Chondrocyte (in vitro differentiated cells): ENCODE measurements at places on chromosomes 5 and 9.

DNA sequence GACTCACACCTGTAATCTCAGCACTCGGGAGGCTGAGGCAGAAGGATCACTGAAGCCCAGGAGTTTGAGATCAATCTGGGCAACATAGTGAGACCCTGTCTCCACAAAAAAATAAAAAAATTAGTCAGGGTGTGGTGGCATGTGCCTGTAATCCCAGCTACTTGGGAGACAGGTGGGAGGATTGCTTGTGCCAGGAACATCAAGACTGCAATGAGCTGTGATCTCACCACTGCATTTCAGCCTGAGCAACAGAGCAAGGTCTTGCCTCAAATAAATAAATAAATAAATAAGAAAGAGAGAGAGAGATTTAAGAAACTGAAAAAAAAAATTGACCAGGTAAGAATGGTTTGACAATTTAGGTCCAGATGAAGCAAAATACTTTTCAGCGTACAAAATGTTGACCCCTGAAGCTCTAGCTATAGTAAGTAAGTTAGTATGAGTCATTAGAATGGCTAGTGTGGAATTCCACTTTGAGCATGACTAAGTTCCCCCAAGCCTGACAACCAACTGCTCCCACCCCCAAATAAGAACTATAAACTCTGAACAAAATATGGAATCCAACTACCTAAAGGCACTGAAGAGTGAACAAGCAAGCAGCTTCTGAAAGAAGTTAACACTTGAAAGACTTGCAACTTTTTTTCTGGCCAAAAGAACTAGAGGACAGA, 217.8 kb upstream of the TLE4 start:
- no peak for DNase-seq

DNA sequence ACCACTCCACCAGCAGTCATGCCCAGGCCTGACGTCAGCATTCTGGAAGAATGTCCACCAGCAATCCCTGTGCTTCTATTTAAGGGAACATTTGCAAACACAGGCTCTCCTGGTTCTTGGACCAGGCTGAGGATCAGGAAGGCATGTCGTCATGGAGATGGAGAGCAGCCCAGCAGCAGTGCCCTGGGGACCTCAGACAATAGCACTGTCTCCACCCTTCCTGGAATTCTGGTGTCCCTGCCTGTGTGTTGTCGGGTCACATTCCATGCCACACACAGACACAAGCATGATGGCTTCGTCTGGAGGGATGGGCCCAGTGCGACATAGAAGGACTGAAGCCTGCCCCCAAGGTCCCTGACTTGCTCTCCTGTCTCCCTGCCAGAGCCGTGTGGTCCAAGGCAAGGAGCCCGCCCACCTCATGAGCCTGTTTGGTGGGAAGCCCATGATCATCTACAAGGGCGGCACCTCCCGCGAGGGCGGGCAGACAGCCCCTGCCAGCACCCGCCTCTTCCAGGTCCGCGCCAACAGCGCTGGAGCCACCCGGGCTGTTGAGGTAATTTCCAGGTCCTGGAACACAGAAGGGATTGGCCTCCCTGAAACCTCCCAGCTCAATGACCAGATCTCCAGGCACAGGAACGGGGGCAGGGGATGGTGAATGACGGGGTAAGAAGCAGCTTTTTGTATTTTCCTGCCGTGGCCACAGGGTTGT, 43.8 kb downstream of the STOM start:
- no peak for DNase-seq

GRCh38 chr5:101047181-101047580, 144.1 kb upstream of the ST8SIA4 start:
- no peak for DNase-seq

DNA sequence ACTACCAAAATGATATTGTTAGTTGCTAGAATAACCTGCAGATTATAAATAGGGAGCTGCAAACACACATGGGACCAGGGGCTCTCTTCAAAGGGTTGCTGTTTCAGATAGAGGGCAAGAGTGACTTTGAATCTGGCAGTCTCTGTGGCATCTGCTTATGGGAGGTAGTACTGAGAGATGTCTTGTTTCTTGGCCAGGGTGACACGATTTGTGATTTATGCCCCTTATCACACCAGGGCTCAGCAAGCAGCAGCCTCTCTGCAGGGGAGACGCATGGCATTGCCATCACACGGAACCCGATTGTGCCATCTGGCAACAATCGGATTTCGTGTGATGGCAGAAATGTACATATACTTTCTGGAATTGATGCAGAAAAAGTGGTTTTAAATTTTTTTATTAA, 615.6 kb downstream of the ZNF608 start:
- no peak for DNase-seq

- no peak for DNase-seq
These were observed 17.5 kb downstream of the DBH start for GRCh38 chr9:133653638-133654037.

- DNase-seq = no peak
These were observed 24.3 kb upstream of the KCNV2 start for GRCh38 chr9:2693056-2693455.

GRCh38 chr9:21883642-21884041, 81.2 kb downstream of the MTAP start:
- DNase-seq = no peak

DNA sequence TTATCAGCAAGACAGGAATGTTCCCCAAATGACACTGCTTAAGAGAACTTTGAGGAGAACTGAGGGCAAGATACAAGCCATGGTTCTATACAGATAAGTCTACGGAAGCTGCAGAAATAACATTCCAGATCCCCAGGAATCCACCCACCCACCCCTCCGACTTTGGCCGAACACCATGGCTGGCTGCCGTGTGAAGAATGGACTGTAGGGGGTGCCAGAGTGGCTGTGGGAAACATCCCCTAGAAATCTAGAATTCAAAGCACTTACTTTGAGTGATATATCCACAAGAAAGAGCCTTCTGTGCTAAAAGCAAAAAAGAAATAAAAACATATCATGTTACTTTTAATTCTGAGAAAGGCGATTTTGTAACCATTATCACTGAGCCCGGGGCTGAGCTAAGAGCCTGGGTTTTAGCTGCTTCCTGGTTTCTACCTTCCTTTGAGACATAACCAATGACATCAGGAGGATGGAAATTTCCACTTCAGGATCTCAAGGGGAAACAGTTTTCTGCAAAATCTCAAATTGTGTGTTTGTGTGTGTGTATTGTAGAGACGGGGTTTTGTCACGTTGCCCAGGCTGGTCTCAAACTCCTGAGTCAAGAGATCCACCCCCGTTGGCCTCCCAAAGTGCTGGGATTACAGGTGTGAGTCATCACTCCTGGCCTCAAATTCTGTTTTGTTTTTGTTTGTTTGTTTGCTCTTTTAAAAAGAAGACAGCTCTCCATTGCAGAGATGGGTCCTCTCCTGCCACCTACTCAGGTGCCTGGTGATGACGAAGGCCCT, 36.4 kb downstream of the GGTA1 start:
- no peak for DNase-seq

DNA sequence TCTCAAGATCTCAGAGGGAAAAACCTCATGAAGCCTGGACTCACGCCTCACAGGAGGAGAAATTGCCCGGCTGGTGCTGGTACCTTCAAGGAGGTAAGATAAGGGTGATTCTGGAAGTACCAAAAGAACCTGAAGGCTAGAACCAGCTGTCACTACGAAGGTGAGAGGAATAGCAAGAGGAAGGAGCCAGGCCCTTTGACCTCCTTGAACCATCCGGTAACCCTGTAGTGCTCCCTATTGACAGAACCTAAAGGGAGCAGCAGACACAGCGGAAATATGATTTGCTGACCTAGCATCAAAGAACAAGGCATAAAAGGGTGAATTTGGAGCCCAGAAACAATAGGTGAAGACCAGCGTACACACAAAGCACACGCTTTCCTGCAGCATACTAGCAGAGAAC, 92.2 kb downstream of the DOCK8 start:
- no peak for DNase-seq

DNA sequence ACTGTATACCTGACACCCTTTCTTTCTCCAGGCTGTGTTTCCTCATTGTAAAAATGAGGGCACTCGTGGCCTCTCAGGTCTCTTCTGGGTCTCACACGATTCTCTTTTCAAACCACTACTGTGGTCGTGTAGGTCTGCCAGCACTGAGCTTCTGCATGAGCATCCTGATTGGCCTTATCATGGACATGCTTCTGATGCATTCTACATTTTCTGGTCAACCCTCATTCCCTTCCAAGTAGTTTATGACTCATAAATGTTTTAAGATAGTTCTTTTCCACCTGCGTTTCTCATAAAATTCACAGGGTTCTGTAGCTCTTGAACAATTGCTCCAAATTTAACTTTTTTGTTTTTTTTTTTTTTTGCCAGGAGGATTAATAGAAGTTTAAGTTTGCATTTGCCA, 294.8 kb downstream of the KCTD16 start:
- no peak for DNase-seq

DNA sequence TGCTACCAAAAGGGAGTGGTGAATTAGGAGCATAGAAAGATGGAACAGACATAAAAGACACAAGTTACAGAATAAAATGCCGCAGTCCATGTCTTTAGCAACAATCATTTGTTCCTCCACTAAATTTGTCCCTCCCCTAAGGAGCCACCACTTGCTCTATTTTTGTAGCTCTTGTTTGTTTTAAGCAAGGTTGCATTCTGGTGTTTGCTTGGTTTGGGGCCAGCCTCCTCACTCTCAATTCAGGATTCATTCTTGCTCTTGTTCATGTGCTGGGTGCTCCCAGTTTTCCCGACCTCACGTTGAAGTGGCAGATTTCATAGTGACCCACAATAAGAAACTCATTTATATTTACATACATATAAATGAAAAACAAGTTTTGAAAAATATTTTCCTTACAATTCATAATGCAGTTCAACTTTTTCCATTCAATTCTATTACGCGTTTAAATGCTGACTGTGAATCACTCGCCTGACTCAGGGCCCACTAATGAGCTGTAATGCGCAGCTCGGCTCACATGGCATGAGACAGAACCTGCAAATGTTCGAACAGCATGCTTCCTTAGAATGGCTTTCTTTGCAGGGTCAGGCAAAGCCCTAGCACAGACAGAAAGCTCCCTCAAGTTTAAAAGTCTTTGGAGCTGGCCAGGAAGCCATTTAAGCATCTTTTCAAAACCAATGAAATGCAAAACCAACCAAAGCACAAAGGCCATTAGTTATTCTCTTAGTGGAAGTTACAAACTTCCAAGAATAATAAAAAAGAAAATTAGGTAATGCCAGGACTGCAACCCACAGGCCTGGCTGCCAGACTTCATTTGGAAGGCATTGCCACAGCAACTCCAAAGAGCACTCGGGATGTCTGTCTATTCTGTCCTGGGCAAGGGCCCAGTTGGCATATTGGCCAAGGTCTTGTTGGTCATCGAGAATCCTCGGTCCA, 41.7 kb downstream of the RETREG1 start:
- DNase-seq = no peak

DNA sequence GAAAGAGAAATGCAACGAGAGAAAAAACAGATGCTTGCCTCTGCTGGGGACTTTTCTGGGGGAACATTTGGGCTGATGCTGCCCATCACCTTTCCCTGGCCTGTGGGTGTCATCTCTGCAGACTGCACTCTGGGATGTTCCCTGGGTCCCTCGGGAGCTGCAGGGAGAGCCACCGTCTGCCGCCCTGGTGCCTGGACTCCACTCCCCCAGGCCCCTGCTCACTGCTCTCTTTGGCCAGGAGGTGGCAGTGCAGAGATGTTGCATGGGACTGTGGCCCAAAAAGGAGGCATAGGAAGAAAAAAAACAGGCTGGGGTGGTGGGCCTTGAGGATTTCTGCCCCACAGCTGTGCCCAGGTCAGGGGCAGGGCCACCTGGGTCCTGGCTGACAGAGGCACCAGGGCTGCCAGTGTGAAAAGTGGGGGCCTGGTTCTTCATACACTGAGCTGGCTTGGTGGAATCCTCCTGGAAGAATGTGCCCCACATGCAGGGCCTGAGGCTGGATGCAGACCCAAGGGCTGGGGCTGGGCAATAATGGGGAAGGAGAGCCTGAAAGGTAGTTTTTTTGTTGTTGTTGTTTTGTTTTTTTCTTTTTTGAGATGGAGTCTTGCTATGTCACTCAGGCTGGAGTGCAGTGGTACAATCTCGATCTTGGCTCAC, 353.6 kb downstream of the SLIT3 start:
- DNase-seq = no peak

DNA sequence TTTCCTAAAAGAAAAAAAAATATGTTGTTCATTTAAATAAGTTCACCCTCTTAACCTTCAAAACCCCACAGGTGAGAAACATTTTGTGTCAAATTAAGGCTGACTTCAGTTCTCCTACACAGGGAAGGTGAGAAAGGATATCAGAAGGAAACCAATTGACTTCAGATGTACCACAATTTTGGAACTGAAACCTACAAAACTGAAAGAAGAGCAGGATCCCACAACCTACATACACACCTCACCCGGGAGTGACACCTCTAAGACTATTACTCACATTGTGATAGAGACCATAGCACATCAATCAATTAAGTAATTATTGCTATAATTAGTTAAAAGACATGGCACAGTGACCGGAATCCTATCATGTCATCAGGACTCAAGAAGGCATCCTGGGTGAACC, 47.0 kb downstream of the RASEF start:
- DNase-seq = no peak

DNA sequence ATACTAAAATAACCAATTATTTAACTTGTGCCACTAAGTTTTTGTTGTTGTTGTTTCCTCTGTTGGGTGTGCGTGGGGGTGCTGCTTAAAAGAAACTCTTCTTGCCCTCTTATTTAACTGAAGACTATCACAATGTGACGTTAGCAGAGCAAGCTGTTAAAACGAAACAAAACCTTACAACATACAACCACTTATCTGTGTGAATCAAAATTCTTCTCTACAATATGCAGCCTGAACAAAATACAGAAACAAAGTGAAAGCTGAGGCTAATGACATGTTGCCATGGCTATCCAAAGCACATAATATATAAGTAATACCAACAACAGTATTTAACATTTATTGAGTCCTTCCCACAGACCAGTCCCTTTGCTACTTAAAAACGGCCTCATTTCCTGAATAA, 291.0 kb downstream of the FBXL17 start:
- DNase-seq = no peak

DNA sequence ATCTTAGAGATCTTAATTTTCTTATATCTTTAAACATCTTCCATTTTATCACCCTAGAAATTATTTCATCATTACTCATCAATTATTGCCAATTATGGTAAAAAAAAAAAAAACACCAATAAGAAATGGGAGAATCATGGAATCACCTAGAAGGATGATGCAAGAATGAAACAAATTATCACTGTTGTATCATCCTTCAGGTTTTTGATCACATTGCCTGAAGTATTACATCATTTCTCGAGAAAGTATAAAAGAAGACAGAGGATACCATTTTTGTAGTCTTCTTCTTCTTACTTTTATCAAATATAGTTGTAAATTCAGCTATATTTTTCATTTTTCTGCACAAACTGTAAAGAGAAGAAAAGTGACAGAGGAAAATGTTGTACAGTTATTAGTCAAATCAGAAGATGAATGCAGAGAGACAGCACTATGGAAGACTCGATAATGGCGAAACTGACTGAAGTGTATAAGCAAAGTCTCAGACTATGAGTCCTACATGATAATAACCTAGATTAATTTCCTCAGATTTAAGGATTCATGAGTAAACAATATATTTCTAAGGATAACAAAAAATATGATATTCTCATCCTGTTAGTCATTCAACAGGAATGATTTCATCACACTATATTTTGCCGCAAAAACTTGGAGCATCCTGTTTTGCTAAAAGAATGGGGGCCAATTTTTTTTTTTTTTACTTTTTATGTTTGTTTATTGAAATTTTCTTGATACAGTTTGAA, 5.9 kb upstream of the STC2 start:
- no peak for DNase-seq

- DNase-seq = peak; percentile 75
These were observed 9.3 kb downstream of the TPPP start for GRCh38 chr5:683551-684481.

- DNase-seq = no peak
These were observed 110.1 kb upstream of the PPP1R26 start for GRCh38 chr9:135369412-135369990.
